ENCODE measurements at places on chromosomes 5 and 9.

GRCh38 chr5:119411361-119412278, 40.7 kb upstream of the HSD17B4 start:
- peak; percentile 82 for DNase-seq

DNA sequence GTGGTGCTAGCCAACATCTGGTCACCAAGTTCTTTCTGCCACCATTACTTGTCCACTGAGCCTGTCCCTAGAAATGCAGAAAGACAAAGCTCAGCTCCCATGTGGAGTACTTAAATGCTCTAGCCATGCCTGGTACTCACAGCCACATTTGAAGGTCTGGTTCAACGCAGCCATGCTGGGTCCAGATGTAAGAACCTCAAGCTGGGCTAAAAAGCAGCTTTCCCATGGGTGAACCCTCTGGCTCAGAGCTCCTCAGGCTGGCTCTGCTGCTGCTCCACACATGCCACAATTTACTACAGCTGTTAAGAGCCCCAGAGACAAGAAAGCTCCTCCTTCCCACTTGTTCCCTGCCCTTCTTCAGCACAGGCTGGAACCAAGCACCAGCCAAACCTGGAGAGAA, 97.1 kb upstream of the LRRTM2 start:
- no peak for DNase-seq

- peak; percentile 95 for DNase-seq
Measured at GRCh38 chr5:64765804-64766504, 2.5 kb downstream of the SREK1IP1 start.

DNA sequence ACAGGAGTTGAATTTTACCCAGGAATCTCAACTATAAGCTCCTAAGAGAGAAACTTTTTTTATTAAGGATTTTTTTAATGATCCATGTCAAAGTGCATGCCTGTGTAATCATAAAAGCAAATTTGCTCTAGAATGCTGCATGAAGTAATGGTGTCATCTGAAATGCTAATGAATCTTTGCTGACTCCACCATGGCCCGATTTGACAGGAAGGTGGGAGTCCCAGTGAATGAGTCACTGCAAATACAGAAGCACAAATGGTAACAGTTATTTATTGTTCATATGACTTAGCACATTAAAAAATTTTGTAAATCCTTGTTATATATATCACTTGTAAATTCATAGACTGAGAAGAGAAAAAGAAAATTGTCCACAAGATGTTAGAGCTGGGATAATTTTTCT, 341.3 kb downstream of the RASEF start:
- no peak for DNase-seq

DNA sequence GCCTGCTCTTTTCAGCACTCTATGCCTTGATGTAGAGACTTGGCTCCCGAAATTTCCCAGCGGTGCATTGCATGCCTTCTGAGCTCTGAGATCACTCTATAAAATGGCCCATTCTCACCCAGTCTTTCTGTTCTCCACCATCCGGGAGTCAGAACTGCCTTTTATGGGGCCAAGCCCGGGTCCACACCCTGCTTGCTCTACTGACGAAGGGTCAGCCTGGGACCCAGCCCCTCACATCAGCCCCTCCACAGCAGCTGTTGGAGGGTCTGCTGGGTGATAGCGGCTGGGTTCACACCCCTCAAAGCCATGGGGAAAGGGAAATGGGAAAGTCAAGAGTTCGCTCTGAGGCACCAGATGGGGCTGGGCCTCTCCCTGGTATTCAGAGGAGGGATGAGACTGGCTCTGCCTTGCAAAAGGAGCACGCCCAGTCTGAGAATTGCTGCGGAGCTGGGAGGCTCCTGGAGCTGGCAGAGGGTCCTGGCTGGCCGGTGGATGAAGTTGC, 66.0 kb upstream of the ORM1 start:
- no peak for DNase-seq

DNA sequence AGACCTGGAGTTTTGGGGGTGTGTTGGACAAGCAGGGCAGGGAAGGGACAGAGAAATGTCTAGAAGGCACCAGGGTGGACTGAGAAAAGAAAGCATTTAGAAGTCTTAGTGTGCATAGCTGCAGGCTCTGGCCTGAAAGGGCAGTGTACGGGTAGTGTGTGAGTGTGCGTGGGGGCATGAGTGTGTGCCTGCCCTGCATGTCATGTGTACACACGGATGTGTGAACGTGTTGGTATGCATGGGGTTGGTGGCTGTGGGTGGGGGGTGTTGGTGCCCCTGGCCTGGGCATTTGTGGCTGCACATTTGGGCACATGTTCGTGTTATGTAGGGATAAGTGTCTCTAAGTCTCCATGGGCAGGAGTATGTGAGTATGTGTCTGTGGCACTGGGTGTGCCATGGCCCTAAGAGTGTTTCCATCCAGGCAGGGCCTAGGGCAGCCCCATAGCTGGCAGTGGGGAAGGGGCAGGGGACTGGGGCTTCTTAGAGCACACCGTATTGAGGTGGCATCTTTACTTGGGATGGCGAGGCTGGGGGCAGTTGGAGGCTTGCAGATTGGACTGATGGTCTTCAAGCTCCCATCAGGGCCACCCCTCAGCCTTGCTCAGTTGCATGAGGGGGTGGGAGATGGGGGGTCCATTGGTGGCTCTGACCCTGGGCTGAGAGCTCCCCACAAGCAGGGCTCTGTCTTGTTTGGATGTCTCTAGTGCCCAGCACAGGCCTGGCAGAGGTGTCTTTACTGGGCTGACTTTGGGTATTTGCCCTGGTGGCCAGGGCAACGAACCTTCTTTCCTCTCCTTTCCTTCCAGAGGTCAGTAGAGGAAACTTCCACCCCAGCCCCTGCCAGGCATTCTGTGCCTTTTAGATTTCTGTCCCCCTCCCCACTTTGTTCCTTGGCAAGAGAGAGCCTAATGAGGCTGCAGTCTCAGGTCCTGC, 15.0 kb downstream of the PSD2 start:
- DNase-seq, result no peak

DNA sequence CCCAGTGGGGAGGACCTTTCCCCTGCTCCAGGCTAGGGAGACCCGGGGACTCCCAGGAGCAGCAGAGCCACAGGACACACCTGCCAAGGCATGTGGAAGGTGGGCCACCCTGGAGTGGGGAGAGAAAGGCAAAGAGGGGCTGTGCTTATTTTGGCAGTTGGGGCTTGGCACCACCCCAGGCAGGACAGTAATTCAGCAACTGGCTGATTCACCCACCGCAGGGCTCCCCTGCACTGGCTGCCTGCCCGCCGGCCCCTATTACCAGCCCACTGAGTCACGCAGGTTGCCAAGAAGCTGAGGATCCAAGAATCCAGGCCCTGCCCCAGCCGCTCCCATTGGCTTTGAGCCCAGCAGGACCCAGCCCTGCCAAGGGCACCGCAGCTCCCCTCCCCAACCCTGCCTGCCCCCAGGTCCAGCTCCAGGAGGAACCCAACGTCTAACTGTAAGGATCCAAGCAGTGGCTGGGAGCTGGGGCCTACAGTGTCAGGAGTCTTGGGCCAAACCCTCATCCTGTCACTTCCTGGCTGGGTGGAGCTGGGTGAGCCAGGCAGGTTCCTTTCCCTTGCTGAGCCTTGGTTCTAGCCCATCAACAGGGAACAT, 14.2 kb upstream of the RALGDS start:
- peak; percentile 93 for DNase-seq

- no peak for DNase-seq
Measured at GRCh38 chr5:136155078-136155477, 22.4 kb downstream of the SMAD5 start.

- DNase-seq, result no peak
Measured at GRCh38 chr5:170493028-170493820, 10.6 kb upstream of the KCNIP1 start.

- DNase-seq, result peak; percentile 11
Measured at GRCh38 chr9:19231904-19232822, 1.7 kb downstream of the DENND4C start.
